ENCODE measurements at places on chromosomes 13 and 19.
A peak's percentile ranks its signal among the peaks of the same experiment; 100 is the strongest.

- DNase-seq: no peak
These were observed 774 bp downstream of the GGN start for GRCh38 chr19:38386971-38387549.

DNA sequence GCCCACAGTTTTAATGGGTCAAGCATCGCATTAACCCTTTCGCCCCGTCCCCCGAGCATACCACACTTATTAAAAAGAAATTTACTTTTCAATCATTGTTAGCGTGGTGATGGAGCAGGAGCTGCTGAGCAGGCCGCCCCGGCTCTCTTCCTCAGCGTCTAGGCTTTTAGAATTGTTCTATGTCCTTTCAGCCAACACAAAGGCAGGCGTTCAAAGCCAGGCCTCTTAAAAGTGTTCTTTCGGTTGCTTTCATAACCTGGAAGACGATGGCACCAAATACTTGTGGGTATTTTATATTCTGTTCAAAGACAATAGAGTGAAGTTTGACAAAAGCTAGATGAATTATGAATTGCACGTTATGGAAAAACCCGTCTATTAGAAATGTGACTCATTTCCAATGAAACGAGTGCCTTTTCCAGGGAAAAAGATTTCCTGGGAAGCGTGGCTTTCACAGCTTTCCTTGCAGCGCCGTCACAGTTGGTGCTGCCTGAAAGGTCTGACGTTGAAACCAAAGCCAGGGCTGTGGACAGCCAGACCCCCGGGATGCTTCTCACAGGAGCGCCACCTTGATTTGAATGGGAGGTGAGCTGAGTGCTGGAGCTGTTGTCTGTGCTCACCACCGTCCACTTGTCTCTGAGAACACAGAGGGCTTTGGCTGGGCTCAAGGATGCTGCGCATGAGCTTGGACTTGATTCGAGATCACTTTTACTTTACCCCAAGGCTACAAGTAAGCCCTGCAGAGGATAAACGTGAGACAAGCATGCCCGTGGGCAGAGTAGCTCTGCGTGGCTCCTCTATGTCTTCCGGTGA is 78.8 kb downstream of the SOX1 start:
- no peak for DNase-seq

- no peak for DNase-seq
These were observed 117.4 kb upstream of the FNDC3A start for GRCh38 chr13:48858122-48858902.

DNA sequence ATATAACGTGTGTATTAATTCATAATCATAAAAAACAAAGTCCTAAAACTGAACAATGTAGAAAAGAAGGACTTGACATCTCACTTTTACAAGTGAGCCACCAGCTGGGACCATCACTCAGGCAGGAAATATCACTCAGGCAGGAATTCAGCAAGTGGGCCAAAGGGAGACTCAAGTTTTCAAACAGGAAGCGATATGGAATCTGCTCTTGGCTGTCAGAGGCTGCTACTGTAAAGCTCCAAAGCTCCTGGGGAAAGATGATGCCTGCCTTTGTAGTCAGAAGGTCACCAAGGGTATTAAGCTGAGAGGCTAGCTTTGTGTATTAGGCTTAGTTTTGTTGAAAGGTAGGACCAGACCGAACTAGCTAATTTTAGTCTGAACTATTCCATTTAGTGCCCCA is 5.5 kb upstream of the AKAP11 start:
- DNase-seq: peak; percentile 4

- DNase-seq: peak; percentile 78
These were observed 437.3 kb upstream of the HTR2A start for GRCh38 chr13:47334173-47334572.

DNA sequence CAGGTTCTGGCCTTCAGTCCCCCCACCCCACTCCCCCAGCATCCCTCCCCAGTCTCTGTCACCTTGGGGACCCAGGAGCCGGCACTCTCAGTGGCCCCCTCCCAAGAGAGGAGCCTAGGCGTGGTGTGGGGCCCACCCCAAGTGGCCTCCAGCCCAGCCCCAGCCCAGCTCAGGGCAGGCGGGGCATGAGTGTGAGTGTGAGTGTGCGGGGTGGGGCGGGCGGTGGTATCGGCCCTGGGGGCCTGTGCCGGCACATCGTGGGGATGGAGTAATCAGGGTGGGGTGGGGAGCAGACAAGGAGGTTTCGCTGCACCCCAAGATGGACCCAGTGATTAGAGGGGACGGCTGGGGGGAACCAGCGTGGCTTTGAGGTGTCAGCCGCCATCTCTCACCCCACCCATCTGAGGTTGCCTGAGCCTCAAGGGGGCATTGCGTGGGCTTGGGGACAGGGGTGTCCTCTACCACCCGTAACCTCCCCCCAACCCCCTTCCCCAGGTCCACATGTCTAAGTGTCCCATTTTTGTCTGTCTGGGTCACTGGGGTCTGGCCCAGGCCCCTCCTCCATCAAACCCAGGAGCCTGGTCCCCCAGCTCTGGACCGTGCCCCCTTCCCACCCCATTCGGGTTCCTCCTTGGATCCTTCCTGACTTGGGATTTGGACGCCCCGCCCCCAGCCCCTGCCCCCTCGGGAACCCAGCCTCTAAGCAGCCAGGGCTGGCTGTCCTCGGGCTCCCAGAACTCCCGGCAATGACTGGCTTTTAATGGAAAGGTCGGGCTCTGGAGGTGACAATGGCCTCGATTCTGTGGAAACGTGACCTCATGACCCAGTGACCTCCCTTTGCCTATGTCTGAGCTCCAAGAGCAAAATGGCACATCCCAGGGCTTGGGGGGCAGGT is 6.9 kb upstream of the SULT2B1 start:
- no peak for DNase-seq

DNA sequence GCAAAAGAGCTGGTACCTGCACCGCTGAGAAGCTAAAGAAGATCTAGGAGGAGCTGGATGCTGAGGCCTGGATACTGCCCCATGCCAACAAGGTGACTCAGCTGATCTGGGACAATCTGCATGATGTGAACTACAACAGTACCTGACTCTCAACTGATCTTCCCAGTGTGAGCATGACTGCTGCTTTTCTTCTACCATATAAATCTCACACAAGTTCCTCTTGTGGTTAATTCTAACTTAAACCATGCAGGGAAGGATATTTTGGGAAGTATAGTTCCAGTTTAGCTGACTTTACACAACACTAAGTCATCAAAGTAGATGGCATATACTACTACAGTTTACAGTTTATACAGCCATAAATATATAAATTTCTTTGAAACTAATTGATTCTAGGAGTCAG is 91.9 kb downstream of the SLAIN1 start:
- no peak for DNase-seq

DNA sequence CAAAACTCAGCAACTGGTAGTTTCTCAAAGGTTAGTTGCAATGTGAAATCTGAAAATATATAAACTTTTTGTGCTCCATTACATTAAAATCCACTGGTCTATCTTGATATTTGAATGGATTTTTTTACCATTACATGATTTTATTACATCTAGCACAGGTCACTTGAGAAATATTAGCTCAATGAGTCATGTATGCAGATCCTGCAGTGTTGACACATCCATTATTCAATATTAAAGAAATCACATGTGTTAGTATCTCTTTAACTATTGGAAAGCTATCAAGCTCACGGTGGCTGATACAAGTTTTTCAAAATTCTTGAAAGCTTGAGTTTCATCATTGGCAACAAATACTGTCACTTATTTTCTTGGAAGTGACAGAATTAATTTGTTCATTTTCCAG is 373.9 kb upstream of the TSHZ3 start:
- no peak for DNase-seq

- DNase-seq: no peak
These were observed 10.0 kb downstream of the IQCN start for GRCh38 chr19:18264137-18264854.

GRCh38 chr19:46859637-46860124 is 1.1 kb upstream of the ARHGAP35 start:
- no peak for DNase-seq

DNA sequence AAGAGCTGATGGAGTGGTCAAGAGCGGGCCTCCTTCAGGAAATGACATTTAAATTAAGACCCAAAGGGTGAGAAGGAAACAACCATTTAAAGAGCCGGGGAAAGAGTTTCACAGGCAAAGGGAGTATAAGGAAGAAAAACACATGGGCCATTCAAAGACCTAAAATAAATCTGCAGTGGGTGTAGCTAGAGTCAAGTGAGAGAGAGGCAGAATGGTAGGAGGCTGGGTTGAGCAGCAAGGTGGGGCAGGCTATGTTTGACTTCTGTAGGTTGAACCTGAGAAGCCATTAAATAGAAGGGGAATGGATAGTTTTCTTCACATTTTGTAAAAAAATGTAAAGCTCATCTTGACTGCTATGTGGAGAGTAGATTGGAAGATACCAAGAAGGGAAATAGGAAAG is 183.8 kb downstream of the LACC1 start:
- no peak for DNase-seq

- no peak for DNase-seq
These were observed 12.6 kb downstream of the ATP11A start for GRCh38 chr13:112702341-112702985.

DNA sequence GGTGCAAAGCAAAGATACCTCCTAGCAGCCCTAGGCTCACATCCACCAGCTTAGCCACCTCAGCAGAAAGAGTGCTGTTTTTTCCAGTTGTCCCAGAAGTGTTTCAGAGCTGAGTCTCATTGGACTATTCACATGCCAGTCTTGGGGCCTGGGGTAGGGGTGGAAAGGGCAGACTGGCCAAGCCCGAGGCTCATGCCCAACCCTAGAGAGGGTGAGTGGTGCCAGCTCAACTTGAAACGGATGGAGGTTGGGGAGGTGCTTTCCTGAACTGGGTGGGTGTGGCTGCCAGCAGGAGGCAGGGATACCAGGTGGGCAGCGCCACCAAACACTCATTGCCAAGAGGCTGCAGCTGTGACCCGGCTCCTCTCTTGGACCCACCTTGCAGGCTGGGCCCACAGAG is 116.9 kb downstream of the DPF1 start:
- no peak for DNase-seq

- peak; percentile 28 for DNase-seq
These were observed 289.4 kb upstream of the MIR17HG start for GRCh38 chr13:91058066-91058465.

DNA sequence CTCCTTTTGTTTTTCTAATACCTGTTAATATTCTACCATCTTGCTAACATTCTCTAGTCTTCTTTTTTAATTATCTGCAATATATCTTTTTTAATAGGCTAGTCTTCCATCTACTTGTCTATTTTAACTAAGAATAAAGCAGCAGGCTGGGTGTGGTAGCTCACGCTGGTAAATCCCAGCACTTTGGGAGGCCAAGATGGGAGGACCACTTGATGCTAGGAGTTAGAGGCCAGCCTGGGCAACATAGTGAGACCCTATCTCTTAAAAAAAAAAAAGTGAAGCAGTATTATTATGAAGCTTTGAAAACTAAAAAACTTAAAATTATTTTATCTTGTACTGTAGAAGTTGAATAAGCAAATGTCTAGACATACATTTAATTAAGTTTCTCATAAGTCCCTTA is 3.3 kb downstream of the UTP14C start:
- DNase-seq: no peak

DNA sequence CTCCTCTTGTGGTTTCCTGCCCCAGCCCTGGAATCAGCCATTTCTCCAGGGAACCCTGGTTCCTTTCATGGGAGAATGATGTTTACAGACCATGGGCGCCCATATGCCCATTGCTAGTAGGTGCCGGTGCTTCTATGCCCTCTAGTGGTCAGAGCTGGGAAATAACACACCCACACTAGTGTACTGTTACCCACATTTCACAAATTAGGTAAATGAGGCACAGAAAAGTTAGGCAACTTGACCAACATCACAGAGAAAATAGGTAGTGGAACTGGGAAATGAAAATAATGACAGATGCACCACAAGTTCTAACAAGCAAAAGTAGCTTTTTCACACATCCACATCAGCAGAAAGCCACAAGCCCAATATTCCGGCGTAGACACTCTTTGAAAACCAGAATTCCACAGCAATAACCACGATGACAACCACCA is 1.3 kb upstream of the CEACAM3 start:
- peak; percentile 62 for DNase-seq

DNA sequence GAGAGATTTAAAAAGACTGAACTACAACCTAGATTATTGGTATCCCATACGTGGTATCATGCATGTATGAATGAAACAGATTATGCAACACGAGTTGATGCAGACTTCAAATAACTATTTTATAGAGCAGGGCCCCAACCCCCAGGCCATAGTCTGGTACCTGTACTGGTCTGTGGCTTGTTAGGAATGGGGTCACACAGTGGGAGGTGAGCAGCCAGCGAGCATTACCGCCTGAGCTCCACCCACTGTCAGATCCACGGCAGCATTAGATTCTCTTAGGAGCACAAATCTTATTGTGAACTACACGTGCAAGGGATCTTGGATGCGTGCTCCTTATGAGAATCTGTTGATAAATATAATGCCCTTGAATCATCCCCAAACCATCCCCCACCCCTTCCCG is 320.2 kb downstream of the TBC1D4 start:
- DNase-seq: no peak

- no peak for DNase-seq
These were observed 114.8 kb downstream of the COL4A2 start for GRCh38 chr13:110421696-110422385.

DNA sequence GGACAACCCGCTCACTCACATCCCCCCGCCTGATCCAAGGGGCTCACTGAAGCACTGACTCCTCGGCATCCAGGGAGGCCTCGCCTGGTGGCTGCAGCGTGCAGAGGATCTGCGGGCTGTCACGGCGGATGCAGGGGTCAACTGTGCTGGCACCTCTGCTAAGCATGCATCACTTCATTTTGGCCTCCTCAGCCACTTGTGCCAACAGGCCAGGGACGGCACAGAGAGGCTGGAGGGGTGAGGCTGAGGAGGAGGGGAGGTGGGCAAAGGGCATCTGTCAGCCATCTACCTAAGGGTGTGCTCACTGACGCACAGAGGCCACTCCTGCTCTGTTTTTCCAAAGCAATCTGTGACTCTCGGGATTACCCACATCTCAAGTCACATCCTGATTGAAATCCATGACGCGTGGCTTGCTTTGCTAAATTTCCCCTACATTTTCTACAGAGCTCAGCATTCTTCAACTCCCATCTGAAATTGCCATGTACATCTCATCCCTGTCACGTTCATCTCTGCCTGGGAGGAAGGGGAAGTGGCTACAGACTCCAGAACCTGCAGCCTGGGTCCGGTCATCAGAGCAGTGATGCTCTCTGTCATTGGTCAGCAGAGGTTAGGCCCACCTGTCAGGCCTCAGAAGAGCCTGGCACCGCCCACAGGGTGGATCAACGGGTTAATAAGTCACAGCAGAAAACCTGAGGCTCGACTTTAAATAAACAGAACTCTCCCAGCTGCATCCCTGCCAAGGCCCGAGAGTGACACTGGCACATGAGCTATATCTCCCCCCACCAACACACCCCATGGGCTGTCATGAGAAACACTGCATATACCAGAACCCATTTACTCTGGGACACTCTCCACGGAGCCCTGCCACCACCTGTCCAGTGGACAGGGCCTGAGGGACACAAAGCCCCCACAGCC is 17.6 kb downstream of the ELL start:
- no peak for DNase-seq
